ENCODE measurements at places on chromosomes 7 and 10.

DNA sequence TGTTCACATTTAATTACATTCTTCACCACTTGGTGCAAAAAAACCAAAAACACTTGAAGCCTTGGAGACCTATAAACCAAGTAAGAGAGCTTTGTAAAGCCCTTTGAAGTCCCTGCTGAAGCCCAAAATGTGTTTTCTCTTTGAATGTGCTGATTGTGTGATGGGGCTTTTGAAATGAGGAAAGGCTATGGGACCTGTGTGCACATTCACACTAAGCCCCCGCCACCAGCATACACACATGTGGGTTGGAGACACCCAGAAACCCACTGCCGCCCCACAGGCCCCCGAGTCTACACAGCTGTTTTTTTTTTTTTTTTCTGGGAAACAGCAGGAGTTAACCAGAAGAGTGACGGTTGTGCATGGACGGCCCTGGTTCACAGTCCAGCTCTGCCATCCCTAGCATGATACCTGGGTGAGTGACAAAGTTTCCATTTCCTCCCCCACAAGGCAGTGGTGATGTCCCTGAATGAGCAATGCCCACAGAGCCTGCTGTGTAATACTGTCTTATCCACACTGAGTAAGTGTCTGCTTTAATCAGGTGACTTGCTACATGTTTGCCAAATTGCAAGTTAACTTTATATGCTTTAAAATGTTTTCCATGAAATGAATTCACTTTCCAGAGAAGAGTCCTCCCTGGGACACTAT is 154.6 kb upstream of the GDF10 start:
- no peak for DNase-seq

- DNase-seq: no peak
Observed at GRCh38 chr7:158097453-158098124, 490.0 kb downstream of the PTPRN2 start.

DNA sequence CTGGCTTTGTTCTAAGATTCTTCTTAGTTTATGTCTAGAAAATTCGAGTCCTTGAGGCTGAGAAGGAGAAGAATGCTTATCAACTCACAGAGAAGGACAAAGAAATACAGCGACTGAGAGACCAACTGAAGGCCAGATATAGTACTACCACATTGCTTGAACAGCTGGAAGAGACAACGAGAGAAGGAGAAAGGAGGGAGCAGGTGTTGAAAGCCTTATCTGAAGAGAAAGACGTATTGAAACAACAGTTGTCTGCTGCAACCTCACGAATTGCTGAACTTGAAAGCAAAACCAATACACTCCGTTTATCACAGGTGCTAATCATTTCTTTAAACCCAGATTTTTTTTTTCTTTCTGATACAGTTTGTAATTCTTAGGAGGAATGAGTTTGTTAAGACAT is 6.7 kb downstream of the CEP55 start:
- DNase-seq: no peak

- DNase-seq: peak; percentile 7
Observed at GRCh38 chr7:135508883-135509588, 866 bp downstream of the CNOT4 start.

DNA sequence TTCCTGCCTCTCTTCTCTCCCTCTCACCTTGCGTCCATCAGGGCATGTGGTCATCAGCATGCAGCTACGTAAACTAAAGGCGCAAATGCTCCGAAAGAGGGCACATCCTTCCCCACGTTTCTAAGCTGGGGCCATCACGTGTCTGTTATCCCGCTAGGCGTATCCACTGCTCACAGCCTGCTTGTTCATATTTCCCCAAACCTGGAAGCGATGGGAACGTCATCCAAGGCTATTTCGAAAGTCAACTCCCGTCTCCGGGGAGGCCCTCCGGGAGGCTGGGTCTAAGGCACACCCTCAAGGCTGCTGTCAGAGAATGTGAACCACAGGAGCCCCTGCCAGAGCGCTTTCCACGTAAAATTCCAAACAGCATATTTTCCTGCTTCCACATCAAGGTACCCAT is 199.2 kb downstream of the DIP2C start:
- DNase-seq: no peak

DNA sequence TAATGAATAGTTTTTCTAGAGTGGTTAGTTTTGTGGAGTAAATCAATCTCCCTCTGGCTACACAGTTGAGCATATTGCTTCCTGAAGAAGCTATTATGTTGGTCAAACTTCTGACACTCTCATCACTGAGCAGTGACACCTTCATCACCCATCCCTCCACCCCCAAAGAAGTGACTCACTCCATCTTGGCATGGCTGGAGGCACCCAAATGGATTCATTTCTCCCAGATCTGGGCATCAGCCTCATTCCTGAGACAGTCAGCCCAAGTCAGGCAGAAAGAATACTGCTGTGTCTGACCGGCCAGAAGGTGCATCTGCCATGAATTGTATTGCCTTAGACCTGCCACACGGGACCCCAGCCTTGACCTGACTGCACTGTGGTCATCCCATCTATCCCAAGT is 117.0 kb upstream of the HABP2 start:
- no peak for DNase-seq

- no peak for DNase-seq
Observed at GRCh38 chr7:44793919-44794318, 2.6 kb upstream of the PPIA start.

- DNase-seq: no peak
Observed at GRCh38 chr7:80637911-80638765, at the start of gene CD36. TSS of gene CD36 (plus strand) at chr7:80638642. CDS start at chr7:80646741, 8,099 bp downstream.

- DNase-seq: no peak
Observed at GRCh38 chr7:25633426-25634036, 405.2 kb upstream of the NPVF start.

GRCh38 chr7:29881724-29882123 is 75.4 kb downstream of the WIPF3 start:
- no peak for DNase-seq

DNA sequence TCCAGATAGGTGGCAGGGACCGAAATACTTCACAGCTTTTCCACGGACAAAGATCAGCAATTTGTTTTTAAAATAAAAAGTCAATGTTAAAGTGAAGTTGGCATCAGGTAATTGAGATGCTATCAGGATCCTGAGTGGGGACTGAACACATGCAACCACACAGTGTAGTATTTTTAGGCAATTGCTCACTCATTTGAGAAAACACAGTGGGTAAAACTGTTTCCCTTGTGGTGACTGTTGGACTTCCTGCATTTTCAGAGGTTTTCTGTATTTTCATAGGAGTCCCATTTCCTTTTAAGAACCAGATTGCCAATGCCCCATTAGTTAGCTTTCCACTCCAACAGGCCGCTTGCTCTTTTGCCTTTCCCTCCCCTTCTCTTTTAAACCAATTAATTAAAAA is 159.5 kb upstream of the ZNF32 start:
- no peak for DNase-seq

DNA sequence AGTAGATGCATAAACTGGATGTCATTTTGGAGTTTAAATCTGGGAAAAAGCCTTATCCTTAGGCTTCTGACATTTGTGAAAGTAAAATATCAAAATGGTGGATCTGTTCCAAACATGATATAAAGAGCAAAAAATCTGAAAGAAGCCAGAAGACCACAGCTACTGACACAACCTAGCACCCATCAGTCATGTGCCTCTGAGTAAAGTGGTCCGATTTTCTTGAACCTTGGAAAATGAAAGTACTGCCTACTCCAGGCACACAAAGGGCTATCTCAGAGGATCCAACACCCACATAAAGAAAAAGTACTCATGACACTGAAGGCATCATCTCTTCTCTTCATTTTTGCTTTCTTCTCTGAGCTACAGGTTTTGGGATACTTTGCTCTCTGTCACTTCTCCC is 150.7 kb downstream of the KMT2E start:
- DNase-seq: no peak

DNA sequence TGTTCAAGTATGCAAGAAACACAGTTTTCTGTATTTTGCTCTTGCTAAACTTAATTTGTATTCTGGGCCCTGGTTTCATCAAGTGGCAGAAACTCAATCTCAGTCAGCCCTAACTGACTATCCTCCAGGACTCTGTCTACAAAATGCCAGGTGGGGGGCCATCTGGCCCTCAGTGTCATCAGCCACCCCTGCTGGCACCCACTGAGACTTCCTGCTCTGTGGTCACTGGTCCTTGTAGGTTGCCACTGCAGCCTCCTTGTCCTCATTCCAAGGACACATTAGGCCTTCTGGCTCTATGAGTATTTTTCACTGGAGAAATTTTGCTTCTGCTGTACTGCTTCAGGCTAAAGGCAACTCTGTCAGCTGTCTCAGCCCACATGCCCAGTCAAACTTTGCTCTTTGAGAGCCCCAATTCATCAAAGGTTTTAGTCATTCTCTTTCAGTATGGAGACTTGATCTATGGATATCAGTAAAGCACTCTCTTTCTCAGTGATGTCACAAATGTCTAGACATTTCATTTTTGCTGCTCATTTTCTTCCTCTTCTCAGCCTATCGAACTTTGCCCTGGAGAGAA is 163.6 kb downstream of the KCND2 start:
- no peak for DNase-seq

DNA sequence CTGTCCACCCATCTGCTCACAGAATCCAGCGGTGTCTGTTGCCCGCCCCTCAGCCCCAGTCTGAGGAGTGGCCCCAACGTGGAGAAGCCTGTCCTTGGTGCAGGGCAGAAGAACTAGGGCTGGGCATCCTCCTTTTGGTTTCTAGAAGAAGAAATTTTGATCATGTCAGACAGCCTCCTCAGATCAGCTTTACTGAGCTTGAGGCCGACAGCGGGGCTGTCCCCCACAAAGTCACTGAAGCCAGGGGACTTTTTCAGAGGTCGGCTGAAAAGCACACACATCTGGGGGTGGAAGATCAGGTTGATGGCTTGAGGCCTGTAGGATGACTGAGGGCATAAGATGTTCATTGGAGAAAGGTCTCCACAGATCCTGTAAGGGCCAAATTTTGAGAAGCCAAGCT is 767.9 kb downstream of the GRID1 start:
- DNase-seq: no peak

DNA sequence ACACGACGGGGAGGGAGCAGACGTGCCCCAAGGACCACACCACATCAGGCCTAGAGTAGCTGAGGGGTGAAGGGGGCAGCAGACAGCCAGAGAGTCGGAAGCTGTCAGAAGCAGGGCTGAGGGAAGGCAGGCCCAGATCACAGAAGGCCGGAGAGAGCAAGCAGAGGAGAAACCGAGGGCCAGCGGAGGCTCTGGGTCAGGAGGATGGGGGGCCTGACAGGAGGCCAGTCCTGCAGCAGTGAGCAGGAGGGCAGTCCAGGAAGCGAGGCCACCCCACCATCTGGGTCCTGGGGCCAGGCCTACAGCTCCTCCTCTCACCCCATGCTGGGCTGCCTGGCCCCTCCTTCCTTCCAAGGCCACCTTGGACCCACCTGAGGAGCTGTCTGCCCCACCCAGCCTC is 20.3 kb downstream of the SLIT1 start:
- no peak for DNase-seq

DNA sequence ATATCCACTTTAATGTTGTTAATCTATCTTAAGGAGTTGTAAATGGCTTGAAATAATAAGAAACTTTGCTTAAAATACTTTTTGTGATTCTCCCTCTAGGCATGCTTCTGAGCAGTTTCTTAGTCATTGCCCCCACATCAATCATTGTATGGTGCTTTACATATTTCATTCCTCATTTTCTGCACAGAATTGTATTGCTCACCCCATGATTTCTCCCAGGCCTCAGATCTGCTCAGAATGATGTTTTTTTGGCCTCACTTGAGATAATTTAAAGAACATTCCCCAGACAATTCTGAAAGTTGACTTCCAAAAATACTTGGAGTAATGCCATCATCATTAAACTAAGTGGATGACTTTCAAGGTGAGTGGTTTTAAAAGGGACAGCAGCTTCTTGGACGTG is 82.1 kb upstream of the PRPS1L1 start:
- DNase-seq: no peak

DNA sequence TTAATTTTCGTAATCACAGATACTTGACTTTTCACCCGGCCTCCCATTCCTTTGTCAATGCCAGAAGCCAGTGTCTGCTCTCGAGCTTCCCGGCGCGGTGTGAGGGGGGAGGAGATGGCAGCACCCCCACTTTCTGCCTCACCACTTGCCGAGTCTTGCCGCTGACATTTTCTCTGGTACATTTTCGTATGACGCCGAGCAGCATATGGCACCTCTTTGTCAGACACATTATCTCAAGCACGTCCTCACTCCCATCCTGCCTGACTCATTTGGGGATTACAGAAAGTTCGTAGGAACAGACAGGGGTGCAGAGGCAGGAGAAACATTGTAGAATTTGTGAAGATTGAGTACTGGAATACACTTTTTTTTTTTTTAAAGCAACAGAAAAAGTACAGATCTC is 60.8 kb upstream of the SORCS3 start:
- no peak for DNase-seq

DNA sequence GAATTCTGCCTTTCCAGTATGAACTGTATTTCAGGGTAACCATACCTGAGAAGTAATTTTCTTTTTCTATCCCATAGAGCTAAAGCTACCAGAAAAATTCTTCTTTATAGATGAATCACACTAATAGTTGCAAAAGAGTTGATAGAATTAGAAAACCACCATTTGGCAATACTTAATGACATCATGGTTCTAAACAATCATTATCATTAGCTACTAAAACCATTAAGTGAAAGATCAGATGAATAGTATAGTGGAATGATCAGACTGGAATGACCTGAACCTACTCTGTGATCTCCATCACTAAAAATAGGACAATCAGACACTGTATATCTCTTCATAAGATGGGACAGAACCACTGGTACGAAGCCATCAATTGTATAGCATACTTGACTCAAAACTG is 19.8 kb upstream of the ZC3HAV1L start:
- DNase-seq: no peak

GRCh38 chr10:133289761-133290160 is 13.1 kb upstream of the ADAM8 start:
- DNase-seq: no peak

- DNase-seq: no peak
Observed at GRCh38 chr7:83415840-83416239, 233.1 kb downstream of the SEMA3E start.

- DNase-seq: peak; percentile 58
Observed at GRCh38 chr7:12162415-12163113, 48.5 kb upstream of the TMEM106B start.

- DNase-seq: no peak
Observed at GRCh38 chr7:29071203-29071874, 75.0 kb downstream of the CPVL start.

GRCh38 chr7:14834883-14835282 is 67.7 kb downstream of the DGKB start:
- peak; percentile 48 for DNase-seq

- no peak for DNase-seq
Observed at GRCh38 chr7:25388681-25389080, 160.4 kb upstream of the NPVF start.

GRCh38 chr10:53108317-53108934 is 335.8 kb upstream of the MBL2 start:
- no peak for DNase-seq

All from brain microvascular endothelial cell (primary cell).